ENCODE measurements at places on chromosomes 3 and 15.

DNA sequence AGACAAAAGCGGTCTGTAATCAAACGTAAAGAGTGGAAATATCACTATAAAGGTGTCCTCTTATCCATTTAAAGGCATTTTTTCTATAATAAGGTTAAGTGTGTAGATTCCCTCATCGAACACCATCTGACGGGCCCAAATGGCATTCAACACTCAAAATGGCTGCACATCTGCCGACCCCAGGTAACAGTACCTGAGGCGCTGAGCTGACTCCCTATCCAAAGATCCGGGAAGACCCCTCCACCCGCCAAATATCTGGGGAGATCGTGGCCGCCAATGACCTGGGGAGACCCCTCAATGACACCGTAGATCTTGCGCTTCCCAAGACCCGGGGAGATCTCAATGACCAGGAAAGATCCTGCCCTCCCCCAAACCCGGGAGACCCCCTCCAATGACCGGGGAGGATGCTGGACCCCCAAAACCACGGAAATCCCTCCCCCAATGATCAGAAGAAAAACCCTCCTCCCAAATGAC is 476 bp downstream of the IP6K2 start:
- peak; percentile 8 for DNase-seq

DNA sequence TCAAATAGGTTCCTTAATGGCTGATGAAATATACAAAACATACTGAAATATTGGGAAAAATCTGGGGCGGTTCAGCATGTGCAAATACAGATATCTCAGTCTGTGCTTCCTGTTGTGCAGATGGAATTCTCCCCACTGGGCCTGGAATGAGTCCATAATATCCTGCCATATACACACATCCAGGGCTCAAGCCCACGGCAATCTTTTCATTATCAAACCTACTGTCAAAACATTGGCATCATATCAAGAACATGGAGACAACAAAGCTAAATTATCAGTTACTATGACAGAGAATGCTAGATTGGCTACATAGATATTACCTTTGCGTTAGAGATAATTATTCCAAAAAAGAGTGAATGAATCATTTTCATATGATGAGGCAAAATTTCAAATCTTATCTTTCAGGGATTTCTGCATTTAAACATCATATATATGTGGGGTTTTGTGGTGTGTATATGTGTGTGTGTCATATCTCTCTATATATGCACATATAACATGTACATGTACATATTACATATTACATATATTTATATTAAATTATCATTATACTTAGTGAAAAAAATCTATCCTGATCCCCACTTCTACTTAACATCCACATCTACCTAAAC is 713.3 kb downstream of the GBE1 start:
- DNase-seq = no peak

- no peak for DNase-seq
These were observed 349.0 kb upstream of the ATP10A start for GRCh38 chr15:26212109-26212508.

DNA sequence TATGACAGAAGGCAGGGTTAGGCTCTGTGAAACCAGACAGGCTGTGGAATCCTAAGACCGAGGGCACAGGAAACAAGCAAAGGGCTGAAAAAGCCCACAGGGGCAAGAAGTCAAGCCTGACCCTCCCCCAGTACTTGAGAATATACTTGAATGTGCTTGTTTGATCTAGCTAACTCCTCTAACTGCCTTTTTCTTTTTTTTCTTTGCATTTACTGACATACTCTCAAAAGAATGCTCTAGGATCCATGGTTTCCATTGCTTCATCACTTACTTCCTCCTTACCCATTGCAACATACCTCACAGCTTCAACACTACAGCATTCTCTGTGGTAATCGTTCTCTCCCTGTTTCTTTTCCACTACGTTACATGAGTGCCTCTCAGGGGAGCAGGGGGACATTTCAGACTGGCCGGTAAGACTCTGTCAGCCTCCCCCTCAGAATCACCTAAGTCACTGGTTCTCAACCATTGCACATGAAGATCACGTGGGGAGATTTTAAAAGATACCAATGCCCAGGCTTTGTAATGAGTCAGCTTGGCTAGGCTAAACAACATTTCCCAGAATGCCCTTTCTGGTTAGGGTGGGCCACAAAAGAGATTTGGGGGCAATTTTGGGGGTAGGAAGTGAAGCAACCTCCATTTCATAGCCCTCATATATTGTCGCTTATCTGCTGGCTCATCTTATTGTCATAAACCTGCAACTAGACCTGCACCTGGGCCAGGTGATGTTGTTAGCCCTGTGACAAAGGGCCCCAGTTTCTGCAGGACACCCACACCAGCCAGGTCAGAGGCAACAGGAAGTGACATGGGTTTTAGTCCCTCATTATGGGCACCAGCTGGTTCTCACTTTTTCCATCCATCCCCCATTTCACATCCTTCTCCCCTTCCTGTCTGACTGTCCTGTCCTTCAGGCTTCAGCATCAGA is 24.6 kb upstream of the RSL24D1 start:
- peak; percentile 93 for DNase-seq

DNA sequence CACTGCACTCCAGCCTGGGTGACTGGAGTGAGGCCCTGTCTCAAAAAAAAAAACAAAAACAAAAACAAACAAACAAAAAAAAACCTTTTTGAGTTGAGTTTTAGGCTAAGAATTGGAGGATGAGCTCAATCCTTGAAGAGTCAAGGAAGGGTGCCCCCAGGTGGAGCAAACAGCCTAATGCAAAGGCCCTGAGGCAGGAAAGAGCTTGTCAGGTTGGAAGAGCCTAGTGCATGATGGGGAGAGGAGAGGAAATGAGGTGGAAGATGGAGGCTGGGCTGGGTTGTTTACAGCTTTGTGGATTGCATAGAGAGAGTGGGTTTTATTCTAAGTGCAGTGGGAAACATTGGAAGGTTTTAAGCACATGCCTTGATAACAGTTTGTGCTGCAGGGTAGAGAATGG is 2.1 kb upstream of the SNX22 start:
- DNase-seq = no peak

- no peak for DNase-seq
These were observed 901.2 kb upstream of the NR2F2 start for GRCh38 chr15:95429345-95429744.
